ENCODE measurements at places on chromosomes 11 and 22.

- DNase-seq: no peak
These were observed 384.3 kb downstream of the NTM start for GRCh38 chr11:131754671-131755070.

- DNase-seq: no peak
These were observed 26.7 kb downstream of the PARVG start for GRCh38 chr22:44207173-44207980.

DNA sequence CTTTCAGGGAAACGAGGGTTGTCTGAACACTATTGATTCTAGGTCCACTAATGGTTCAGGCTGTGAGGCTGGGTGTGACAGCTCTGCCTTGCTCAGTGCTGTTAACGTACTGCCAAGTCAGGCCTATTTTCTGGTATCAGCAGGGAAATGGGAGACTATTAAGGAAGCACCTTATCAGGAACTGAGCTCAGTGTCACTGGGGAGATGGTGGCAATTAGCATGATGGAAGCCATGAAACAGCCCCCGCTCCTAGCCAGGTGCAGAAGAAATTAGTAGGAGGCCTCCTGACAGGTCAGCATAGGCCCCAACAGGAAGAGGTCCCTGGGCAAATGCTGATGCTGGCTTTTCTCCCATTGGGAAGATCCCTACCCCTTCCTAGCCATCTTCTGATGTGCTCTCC is 42.6 kb upstream of the LMO2 start:
- DNase-seq: no peak

- DNase-seq: no peak
These were observed 34.1 kb downstream of the DAGLA start for GRCh38 chr11:61714316-61714715.

- DNase-seq: no peak
These were observed 2.5 kb downstream of the KCNJ4 start for GRCh38 chr22:38452373-38453065.

GRCh38 chr22:23075525-23076216 is 5.4 kb downstream of the GNAZ start:
- no peak for DNase-seq

DNA sequence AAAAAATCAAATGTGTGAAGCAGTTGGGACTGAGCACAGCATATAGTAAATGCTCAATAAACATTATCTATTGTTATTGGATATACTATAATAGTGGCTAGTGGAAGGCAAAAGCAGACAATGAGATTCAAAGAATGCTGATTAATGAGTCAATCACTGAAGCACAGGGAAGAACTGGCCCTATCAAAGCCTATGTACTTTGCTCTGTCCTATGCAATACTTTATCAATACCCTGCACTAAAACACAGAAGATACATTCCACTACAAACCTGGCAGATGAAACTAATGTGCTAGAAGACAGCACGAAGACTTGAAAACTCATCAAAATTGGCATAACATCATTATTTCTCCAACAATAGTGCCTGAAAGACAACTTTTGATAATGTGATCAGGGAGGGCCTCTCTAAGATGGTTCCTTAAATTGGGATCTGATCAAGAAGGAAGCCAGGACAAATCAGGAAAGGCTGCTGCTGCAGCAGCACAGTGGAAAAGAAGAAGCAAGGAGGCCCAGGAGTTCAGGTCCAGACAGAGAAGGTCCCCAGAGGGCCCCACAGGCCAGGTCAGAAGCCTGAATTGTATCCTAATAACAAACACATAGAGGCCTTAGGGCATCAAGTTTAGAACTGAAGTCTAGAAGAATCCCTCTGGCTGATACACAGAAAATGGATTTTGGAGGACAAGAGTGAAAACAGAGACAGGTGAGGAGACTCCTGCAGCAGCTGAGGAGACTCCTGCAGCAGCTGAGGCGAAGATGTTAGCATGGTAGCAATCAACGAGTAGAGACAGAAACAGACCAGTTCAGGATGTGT is 18.6 kb downstream of the PI4KA start:
- no peak for DNase-seq

- peak; percentile 4 for DNase-seq
These were observed 52.8 kb upstream of the TENM4 start for GRCh38 chr11:79493555-79494171.

DNA sequence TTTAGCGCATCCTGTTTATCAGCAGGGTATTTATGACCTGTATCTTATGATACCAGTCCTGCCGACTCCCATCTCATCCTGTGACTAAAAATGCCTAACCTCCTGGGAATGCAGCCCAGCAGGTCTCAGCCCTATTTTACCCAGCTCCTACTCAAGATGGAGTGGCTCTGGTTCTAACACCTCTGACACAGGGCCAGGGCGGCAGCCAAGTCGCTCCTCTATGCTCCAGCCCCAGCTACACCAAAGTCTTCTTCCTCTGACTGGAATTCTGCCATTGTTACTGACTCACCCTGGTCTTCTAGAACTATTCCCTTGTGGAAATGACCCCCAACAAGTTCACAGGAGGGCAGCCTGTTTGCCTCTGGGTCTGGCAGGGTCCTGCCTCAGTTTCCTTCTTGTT is 7.9 kb upstream of the C1QTNF6 start:
- DNase-seq: no peak

- DNase-seq: no peak
These were observed 1.1 kb upstream of the CNTN5 start for GRCh38 chr11:99019696-99020095.

- DNase-seq: no peak
These were observed 1.1 kb downstream of the APLP2 start for GRCh38 chr11:130070846-130071200.

GRCh38 chr22:49108636-49109315 is 718.9 kb downstream of the BRD1 start:
- no peak for DNase-seq

All from CD4-positive, alpha-beta memory T cell (primary cell).